ENCODE measurements at places on chromosomes 2 and 18.

DNA sequence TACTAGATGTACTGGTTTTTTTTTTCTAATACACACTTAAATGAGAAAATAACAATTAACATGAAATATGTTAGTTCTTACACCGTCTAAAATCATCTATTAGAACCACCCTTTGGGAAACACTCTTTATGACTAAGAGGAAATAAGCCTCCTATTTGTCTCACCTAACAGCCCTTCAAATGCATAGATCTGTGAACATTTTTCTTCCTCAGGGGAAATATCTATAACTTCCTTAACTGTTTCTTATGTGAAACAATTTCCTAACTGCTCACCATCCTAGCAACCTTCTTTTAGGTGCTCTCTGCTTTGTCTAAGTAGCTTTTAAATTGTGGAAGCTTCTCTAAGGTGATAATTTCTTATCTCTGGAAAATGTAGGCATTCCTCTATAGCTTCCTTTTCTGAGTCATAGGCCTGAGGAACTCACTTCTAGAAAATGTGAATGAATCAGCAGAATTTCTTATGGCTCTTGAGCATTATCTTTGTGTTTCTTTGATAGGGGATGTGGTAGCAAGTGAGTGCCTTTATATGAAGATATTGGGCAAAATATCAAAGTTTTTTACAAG lies 56.1 kb downstream of the CNTNAP5 start:
- no peak for DNase-seq

DNA sequence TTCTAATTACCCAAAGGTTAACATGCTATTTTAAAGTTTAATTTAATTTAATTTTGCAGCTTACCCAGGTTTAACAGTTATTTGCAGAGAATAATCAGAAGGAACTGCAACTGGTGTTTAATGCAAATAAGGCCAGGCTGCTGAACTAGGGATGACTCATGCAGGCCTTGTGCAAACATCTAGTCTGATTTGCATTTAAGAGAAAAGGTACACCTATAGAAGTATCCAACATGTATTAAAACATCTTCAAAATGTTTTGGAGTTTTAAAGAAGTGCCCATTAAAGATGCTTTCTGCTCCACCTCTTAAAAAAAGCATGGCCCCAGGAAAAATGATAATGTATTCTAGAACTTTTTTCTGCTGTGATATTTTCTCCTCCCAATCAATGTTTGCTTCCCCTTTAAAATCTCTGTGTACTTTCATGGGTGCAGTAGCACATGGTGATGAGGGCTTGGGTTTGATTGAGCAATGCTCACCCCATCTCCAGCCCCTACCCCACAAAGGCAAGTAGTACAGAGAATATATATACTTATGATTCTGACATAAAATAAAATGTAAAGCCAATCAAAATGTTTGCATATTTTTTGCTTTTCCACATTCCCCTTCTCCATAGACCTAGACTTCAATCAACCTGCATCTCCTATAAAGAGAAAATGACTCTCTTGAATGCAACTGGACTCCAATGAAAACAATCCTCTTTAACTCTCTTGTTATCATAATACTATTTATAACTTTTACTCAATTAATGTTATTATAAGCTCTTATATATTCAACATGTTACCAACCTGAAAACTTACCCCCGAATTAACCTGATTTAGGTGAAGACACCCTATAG lies 54.1 kb downstream of the ATP8B1 start:
- no peak for DNase-seq

DNA sequence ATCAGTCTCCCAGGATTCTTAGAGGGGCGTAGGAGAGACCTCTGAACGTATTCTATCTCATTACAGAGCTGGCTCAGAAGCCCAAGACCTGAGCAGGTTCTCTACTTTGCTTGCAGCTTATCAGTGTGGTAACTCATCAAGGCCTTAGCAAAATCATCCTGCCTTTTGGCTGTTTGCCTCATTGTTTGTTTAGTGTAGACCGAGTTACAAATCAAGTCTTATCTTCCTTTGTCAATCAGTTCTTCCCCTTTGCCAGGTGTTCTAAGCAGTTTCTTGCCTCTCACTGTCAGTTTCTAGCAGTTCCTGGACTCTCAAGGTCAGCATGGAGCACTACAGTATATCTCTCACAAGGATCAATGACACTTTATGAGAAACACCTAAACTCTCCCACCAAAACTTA lies 30.9 kb upstream of the NAB1 start:
- no peak for DNase-seq

DNA sequence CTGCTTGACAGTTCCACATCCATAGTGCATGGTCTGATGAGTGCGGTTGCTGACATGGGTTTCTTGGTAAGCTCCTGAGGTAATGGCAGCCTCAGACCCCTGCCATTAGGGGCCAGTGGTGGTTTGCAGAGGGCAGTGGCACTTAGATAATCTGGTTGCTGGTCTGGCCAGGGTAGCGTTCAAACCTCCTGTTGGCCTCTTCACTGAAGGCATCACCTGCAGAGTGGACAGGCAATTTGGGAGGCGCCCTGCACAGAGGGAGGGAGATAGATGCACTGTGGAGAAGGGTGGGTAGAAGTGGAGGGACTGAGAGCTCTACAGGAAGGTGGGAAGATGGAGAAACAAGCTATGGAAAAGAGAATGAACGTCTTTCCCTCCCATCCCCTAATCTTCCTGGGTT lies 3.7 kb downstream of the HTRA2 start:
- no peak for DNase-seq

GRCh38 chr18:67072791-67073190 lies 443.7 kb downstream of the DSEL start:
- DNase-seq: no peak

Data from CD4-positive, alpha-beta T cell treated with Interleukin-10 for 1 hour (primary cell).